Panc1 (cell line): ENCODE measurements at places on chromosomes 13 and 19.

DNA sequence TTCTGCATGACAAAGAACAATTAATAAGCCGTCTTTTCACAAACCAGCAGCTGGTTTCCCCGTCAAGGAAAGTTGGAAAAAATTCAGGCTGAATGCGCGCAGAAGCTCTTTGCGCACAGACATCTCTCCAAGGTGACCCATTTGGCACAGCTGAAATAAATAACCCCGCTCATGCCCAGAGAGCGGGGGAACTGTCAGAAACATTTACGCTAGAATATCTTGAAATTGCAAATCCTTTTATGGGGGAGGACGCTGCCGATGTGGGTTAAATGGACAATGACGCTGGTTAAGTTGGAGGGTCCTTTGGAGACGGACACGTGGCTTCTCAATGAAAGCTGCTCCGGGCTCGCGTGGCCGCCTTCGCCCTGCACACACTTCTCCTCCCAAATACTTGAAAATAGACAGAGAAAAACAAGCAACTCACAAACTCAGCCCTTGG is 30.6 kb downstream of the GSX1 start:
- DNase-seq: no peak

DNA sequence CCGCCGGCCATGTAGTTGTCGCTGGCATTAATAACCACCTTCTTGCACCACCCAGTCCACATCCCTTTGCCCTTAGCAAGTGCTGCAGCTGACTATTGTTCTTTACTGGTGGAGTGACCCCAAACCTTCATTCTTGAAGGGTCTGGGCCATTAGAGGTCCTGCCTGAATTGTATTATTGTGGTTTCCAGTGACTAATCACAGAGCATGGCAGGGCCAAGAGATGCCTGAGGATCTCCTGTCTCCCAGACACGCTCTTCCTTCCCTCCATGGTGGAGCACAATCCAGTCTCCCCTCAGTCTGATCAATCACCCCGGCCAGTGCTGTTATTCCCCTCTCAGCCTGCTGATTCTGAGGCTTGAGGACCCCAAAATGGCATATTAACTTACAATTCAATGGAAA is 39.0 kb downstream of the C1QTNF9 start:
- DNase-seq: no peak

GRCh38 chr19:5326986-5327623 is 13.5 kb downstream of the PTPRS start:
- DNase-seq: no peak

DNA sequence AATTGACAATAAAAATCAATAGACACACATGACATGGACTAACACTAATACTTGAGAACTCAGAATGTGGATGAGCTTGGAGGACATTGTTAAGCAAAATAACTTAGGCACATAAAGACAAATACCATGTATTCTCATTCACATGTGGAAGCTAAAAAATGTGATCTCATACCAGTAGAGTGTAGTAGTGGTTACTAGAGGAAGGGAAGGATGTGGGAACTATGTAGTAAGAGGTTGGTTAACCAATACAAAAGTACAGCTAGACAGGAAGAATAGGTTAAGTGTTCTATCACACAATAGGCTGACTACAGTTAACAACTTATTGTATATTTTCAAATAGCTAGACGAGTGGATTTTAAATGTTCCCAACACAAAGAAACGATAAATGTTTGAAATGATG is 415.8 kb upstream of the KLF12 start:
- DNase-seq: no peak

GRCh38 chr13:44575741-44576350 is at the start of gene TSC22D1:
TSC22D1 (minus strand) TSS chr13:44576330; CDS start chr13:44576074, 256 bp downstream.
- no peak for DNase-seq
